Caco-2 (cell line): ENCODE measurements at places on chromosomes 3 and 15. TPM values are rescaled to one million over a fixed set of nuclear protein-coding genes. Genes with fewer than 3 reads are reported as not detected.

GABRR3 gene
- total RNA-seq, result not detected in 2 replicates

MOBP gene
- total RNA-seq, result 0.27 and 0.60 TPM in 2 replicates

DNA sequence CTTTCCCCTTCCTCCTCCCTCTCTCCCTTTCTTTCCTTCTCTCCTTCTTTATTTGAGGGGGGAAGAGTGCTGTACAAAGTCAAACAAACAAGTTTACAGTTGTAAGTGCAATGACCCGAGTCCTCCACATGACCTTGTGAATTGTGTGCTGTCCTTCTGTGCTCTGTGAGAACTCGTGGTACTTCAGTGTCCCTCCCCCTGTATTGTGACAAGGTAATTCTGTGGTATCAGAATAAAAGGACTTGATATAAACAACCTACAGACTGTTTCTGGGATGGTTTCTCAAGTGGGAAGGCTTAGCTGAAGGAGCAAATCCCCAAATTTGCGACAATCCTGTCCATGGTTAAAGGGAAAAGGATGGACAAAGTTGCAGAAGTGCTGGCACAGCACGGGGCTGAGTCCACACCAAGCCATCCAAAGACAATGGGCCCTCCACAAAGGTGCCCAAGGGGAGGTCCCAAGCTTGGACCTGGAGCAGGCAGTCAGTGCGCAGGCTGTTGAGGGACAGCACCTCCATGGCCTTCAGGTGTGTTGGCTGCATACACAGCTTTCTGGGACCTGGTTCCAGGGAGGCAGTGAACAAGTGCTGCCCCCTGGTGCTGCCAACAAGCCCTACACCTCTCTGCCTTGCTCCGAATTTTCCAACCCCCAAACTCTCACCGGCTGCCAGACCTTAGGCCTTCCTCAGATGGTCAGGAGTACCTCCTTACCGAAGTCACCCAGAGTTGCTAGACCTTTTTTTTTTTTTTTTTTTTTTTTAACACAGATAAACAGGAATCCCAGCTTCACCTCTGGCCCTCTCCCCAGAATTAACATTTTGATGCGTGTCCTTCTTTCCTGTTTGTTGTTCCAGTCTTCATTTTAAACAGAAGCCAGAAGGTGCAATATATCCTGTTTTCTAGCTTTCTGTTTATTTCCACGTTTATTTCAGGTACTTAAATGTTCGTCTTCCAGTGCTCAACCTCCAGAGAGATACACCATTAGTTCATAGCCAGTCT, 2.6 kb upstream of the APEH start:
- peaks cover 3% of the 10 kb centered on the region for H3K36me3 ChIP-seq
- no peak overlapping the region for H3K27ac ChIP-seq
- H3K27me3 ChIP-seq, result no peaks in the 10 kb centered on the region
- no peak overlapping the region for H3K4me3 ChIP-seq
- H3K4me1 ChIP-seq, result peaks cover 23% of the 10 kb centered on the region
- DNase-seq, result peak; percentile 85

- no peaks in the 10 kb centered on the region for H3K36me3 ChIP-seq
- no peaks in the 10 kb centered on the region for H3K27me3 ChIP-seq
- H3K4me3 ChIP-seq, result no peak overlapping the region
- no peak overlapping the region for H3K27ac ChIP-seq
- H3K4me1 ChIP-seq, result no peaks in the 10 kb centered on the region
Observed at GRCh38 chr3:87088993-87089841, 98.3 kb upstream of the VGLL3 start.

MCTP2 gene
- total RNA-seq, result 9.9 and 10.9 TPM in 2 replicates

SATB1 gene
- 13.8 and 16.4 TPM in 2 replicates for total RNA-seq

DNA sequence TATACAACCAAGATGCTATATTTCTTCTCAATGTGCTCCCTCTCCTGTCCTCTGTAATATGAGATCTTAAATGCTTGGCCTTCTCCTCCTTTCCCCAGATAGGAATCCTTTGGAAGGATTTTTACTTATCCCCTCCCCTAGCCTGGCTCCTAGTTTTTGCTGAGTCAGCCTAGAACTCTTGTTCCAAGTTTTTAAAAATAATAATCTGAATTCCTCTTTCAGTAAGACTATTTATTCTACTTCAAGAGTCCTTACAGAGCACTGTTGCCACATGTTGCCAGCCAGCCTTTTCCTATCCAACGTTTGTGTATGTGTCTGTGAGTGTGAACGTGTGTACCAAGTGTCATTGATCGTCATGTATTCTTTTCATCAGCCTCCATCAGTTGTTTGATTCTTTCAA, 11.0 kb upstream of the KCNMB2 start:
- no peaks in the 10 kb centered on the region for H3K36me3 ChIP-seq
- no peaks in the 10 kb centered on the region for H3K4me1 ChIP-seq
- no peak for DNase-seq
- no peak overlapping the region for H3K27ac ChIP-seq
- no peak overlapping the region for H3K4me3 ChIP-seq
- H3K27me3 ChIP-seq, result no peaks in the 10 kb centered on the region

TM4SF18 gene
- not detected in 2 replicates for total RNA-seq

DNA sequence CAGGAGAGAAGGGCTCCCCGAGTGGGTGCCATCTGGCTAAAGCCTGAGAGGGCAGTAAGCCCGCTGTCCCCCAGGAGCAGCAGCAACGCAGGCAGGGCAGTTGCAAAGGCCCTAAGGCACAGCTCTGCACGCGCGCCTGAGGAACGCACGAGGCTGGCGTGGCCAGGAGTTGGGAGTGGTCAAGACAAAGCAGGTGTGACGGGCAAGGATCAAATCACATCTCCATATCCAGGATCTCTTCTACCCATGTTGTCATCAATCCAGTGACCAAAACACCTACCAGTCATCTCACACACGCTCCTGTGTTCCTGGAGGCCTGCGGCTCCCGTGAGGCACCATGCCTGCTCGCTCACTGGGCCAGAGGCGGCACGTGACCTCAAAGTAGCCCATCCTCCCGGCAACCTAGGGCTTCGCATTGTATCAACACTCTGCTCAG, 59.5 kb downstream of the ERC2 start:
- H3K36me3 ChIP-seq, result no peaks in the 10 kb centered on the region
- no peak for DNase-seq
- H3K4me3 ChIP-seq, result no peak overlapping the region
- H3K4me1 ChIP-seq, result no peaks in the 10 kb centered on the region

FBXW12 gene
- total RNA-seq, result 1.7 and 2.3 TPM in 2 replicates

GPR149 gene
- not detected in 2 replicates for total RNA-seq

GRCh38 chr3:48859206-48859605, 11.5 kb upstream of the PRKAR2A start:
- no peaks in the 10 kb centered on the region for H3K27me3 ChIP-seq
- no peaks in the 10 kb centered on the region; the same call in 1 of the 2 replicates for H3K36me3 ChIP-seq
- no peak overlapping the region for H3K27ac ChIP-seq
- H3K4me3 ChIP-seq, result no peak overlapping the region
- DNase-seq, result no peak
- H3K4me1 ChIP-seq, result no peaks in the 10 kb centered on the region

SERPINI2 gene
- not detected in 2 replicates for total RNA-seq
